Activated CD8-positive, alpha-beta memory T cell treated with anti-CD3 and anti-CD28 coated beads for 1 hour (primary cell): ENCODE measurements at places on chromosomes 7 and 10.

- DNase-seq = no peak
Measured at GRCh38 chr7:22154143-22154529, 202.8 kb downstream of the RAPGEF5 start.

DNA sequence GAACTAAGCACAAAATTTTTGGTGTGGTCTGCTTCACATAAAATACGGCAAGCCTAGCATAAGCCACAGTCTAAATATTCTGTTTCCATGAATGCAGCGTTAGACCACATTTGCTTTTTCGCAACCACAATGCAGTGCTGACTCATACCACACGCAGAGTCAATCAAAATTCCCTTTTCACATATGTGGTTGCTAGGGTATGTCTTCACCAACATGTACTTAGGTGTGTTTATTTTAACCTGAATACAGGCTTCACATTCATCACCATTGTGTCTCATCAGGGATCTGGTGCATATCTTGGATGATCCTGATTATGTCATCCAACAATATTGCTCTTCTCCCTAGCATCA is 90.8 kb downstream of the CHN2 start:
- DNase-seq = no peak

- peak; percentile 41 for DNase-seq
Measured at GRCh38 chr7:116236020-116236630, 25.8 kb downstream of the TES start.

- DNase-seq = no peak
Measured at GRCh38 chr7:142506601-142507000, 242.7 kb upstream of the PRSS1 start.

GRCh38 chr10:11270135-11270857 is 252.6 kb downstream of the CELF2 start:
- peak; percentile 50 for DNase-seq

GRCh38 chr7:22759721-22760120 is 32.7 kb downstream of the IL6 start:
- DNase-seq = no peak

GRCh38 chr7:144473908-144474307 is 70.4 kb upstream of the NOBOX start:
- DNase-seq = no peak
